CD8-positive, alpha-beta memory T cell (primary cell): ENCODE measurements at places on chromosomes 3 and 15.

GRCh38 chr15:66723826-66724731 lies 22.0 kb downstream of the SMAD6 start:
- DNase-seq, result no peak

DNA sequence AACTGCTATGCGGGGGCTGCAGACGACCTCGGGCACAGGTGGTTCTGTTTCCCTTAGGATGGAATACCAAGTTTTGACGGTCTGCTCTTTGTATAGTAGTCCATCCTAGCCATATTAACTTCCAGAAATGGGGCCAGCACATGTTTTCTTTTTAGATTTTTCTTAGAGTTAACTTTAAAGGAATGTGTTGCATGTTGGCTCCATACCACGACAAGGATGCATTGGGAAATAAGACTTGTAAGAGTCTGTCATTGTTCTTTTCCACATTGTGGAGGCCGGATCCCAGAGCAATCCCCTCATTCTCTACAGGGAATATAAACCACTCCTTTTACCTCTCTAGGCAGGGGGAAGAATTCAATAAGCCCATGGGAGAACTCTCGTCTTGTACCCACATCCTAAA lies 87.1 kb upstream of the PLSCR4 start:
- DNase-seq, result no peak

- no peak for DNase-seq
Measured at GRCh38 chr3:13800064-13800463, 79.8 kb downstream of the WNT7A start.

DNA sequence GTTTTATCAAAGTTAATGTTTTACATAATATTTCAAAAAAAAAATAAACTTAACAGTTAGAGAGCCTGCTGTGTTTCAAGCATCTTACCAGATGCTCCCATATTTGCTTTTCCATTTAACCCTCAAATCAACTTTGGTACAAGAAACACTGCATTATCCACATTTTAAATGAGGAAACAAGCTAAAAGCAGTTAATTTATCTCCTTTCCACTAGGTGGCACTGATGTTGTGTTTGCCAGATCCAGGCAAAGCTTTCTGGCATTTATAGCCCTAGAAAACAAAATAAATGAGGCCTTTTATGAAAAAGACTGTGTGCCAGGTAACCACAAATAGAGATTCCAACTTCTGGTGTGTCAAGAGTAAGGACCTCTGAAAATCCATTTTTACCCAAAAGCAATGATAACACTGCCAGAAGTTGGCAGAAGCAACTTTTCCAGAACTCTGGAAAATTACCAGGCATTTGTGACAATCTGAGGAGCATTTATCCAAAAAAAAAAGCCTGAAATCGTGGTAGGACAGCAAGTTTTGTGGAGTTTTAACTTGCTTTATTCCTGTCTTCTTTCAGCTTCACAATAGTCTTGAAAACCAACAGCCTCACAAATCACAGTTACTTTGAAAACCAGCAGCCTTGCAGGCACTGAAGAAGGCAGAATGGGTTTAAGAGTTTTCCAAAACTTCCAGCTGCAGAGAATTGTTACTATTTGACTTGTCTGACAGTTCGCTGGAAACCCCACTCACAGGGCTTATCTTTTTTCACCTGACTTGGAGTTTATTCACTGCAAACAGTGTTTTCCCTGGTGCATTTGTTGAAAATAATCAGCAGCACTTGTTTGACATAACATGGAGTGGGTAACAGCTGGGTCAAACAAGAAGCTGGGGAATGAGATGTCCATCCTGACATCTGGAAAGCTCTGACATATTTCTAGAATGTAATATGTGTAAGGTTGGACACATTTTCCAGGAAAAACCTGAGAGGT lies 9.2 kb downstream of the FAM162A start:
- no peak for DNase-seq

- DNase-seq, result no peak
Measured at GRCh38 chr15:78058401-78058935, 19.0 kb downstream of the TBC1D2B start.

GRCh38 chr3:120661106-120661905 lies 20.7 kb downstream of the HGD start:
- no peak for DNase-seq

DNA sequence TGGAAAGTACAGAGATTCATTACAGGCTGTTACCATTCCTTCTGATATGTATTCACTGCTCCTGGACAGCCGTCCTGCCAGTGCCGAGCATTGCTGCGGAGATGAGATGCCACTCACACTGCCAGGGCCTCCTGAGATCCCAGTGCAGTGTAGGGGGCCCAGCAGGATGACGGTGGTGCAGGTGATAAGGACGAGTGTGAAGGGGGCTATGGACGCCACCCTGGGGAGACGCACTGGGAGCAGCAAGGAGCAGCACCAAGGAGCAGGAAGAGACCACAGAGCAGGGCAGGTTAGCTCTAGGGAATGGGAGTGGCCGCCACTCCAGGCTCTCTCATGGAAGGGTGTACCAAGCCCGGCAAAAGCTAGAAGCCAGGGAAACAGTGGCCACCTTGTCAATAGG lies 4.0 kb upstream of the KLF15 start:
- no peak for DNase-seq

DNA sequence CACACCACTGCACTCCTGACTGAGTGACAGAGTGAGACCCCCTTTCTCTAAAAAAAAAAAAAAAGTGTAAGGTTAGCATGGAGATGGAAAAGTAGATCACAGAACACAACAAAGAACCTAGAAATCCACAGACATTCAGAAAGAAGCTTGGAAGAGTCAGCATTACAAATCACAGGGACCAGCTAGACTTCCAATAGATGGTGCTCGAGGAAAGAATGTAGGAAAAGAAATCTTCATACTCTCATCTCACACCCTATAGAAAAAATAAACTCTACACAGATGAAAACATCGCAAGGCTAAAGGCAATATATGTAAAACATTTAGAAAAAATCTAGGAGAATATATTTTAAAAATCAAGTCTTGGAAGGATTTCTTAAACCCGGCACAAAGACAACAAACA lies 94.5 kb upstream of the ABHD17C start:
- no peak for DNase-seq

DNA sequence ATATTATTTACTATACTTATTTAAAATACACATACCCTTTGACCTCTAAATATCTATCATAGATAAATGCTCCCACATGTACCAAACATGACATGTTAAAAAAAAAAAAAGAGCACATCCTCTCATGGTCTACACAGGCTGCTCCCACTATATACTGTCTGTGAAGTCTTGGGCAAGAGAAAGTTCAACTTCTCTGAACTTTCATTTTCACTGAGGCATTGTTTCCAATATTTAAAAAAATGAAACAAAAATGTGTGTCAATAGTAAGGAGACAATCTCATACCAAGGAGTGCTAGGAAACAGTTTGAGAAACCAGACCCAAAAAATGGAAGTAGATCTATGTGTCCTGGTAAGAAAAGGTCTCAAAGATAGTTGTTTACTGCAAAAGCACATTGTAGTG lies 29.3 kb downstream of the SLC4A7 start:
- DNase-seq, result no peak

- no peak for DNase-seq
Measured at GRCh38 chr15:73517566-73517965, 74.6 kb downstream of the REC114 start.

GRCh38 chr3:114902691-114903101 lies 244.4 kb downstream of the ZBTB20 start:
- DNase-seq, result no peak

GRCh38 chr3:8443829-8444791 lies 57.5 kb upstream of the LMCD1 start:
- no peak for DNase-seq
